ENCODE measurements at places on chromosomes 4 and X.

DNA sequence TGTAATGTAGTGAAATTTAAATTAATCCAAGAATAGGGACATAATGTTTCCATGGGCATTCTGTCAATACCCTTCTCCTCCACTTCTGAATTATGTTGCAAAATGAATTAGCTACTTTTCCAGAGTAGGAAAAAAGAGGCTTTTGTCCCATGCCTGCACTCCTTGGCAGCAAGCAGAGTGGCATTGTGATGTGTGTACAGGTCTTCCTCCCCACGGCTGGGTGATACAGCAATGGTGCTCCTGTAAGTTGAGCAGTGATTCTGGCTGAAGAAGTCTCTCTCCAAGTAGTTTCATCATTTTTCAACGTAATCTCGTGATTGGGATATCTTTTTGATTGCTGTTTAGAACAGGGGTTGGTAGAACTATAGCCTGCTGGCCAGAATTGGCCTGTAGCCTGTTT is 59.9 kb downstream of the KIT start:
- DNase-seq, result no peak

DNA sequence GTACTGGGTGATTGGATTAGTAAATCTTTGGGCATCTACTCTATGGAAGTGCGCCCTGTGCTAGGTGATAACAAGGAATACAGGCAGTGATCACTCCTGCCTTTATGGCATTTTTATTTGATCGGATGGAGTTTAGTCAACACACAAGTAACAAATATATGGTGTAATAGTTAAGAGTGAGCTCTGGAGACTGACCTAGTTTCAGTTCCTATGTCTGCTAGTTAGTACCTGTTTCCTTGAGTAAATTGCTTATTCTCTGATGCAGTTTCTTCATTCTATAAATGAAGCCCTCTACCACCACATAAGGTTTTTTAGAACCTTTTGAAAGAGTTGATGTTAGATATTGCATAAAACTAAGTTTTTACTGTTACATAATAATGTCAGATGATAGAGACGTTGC is 134.6 kb downstream of the KDM6A start:
- DNase-seq, result no peak

DNA sequence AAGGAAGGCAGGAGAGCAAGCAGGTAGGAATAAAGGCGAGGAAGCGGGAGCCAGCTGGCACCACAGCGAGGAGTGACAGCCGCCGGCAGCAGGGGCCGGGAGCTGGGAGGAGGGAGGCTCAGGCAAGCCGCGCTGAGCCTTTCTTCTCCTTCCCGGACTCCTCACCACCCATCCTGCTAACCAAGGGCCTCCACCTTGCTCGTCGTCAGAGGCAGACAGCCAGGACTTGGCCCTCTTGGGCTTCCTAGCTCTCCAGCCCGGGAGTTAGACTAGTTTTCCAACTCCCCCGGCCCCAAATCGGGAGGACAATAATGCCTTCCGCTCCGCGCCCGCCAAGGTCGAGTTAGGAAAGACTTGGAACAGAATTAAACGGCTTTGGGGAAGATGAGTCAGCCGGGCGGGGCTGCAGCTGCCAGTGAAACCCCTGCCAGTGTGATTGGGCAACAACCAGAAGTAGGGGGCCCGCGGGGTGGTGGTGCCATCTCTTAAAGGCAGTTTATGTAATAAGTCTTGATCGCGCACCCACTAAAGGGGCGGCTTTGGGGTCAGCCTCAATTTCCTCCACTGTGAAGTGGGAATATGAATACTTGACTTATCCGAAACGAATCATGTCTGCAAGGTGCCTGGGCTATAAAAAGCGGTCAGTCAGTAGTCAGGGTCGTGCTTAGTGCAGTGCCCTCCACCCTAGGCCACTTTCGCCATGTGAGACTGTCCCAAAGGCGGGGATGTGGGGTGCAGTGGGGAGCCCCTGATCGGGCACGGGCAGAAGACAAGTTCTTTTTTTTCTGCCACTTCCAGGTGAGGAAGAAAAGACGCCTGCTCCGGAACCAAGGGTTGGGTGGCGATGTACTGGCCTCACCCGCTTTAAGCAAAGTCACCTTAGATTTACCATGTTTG is 6.7 kb upstream of the HSD17B10 start:
- DNase-seq, result no peak

DNA sequence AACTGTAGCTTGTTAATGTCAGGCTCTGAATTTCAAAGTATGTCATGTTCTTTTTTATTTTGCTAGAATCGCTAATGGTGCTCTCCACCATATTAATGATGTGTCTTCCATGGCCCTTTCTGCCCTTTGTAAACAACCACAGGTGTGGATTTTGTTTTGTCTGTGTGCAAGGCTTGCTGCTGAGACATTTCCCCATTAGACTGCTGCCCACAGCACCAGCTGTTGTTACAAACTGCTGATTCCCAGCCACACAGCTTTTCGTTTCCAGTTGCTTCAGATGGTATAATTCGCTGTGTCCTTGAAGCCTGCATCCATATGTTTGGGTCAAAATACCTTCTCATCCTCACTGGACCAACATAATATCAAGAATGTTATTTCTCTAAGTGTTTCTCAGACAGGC is 32.8 kb downstream of the KCNIP4 start:
- no peak for DNase-seq

- DNase-seq, result no peak
Measured at GRCh38 chrX:85569096-85569495, 189.6 kb upstream of the POF1B start.

DNA sequence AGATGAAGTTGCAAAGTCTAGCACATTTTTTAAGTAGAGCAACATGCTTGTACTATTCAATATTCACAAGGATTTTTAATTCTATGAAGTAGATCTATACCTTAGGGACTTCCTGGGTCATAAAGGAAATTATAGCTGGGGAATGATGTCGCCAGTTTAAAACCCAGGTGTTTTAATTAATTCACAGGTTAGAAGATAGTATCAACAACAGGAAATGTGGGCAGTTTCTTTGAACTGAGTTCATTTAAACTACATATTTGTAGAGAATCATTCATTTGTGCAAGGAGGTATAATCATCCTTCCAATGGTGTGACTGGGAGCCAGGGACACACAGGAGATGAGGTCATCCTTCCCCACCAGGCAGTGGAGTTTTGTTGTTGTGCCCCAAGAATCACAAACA is 181.3 kb upstream of the KLF3 start:
- no peak for DNase-seq

GRCh38 chrX:133215017-133215416 is 3.1 kb downstream of the TFDP3 start:
- DNase-seq, result no peak

- DNase-seq, result no peak
Measured at GRCh38 chrX:41665686-41666085, 23.1 kb upstream of the GPR34 start.

DNA sequence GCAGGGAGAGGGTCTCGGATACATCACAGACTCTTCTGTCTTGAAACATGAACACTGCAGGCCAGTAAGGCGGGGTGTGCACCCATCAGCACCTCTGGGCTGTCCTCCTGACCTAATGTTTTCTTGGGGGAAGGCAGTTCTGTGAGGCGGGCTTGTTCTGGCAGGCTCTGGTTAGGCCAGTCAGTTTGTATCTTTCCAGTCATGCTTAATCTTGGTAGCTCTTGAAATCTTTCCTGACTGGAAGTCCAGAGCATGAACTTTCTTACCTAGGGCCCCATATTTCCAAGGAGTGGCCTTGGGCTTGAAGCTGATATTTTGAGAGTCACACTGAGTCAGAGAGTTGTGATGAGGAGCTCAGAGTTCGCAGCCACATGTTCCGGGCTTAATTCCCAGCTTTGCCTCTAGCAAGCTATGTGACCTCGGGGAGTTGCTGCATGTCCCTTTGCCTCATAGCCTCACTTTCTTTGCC is 54.2 kb upstream of the RASSF6 start:
- DNase-seq, result no peak

DNA sequence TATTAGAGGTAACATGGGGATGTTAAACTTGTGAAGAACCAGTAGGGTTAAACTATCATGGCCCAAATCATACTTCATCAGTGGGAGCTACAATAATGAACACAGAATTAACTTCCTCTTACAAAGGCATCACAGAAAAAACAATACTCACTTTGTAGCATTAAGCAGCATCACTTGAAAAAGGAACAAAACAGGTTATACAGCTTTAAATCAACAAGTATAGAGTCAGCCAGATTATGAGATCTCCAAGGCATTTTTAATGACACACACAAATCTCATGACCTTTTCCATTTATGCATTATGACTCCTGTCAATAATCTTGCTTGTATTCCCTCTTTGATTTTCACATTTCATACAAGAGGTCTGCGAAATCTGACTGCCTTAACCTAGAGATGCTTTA is 18.3 kb downstream of the FBXL5 start:
- DNase-seq, result no peak

DNA sequence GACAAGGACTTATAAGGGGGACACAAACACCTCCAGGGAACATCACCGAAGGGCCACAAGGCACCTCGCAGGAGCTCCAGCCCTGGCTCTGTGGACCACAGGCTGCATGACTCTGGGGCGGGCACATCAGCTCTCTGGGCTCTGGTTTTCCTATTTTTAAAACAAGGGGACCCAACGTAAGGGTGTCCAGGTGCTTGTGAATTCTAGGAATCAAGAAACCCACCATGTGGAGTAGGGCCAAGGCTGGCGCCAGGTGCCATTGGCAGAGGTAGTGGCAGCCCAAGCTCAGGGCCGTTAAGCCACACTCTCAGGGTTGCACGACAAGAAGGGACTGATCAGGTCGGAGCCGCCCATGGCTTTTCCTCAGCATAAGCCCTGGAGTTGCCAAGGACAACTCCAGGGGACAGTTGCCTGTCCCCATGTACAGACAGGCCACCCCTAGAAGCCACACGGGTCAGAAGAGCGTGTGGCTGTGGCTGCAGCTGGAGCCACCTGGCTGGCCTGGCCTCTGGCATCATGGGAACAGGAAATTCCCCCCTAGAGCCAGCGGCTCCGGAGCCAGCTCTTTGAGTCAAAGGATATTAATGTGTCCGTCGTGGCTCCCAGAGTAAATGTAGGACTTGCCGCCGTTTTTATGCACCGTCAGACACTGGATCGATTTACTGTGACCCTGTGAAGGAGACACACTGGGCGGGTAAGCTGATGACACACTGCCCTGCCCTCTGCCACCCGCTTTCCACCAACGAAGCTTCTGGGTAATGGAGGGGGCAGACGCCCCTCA is 32.5 kb downstream of the WDR1 start:
- DNase-seq, result no peak

DNA sequence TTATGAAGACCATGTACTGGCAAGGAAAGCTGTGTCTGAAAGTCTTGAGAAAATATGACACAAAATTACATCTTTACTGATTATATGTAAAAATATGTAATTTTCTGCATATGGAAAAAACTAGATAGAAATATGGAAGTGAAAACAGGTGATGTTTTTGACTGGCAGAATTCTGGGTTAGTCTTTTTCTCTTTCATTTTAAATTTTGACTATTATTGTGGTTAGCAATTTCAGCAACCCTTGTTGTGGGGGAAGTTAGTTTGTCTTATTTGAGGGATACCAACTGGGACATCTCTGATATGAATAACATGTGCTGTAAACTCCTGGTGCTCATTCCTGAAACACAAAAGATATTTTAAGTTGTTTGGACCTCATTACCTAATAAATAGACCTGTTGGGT is 49.9 kb upstream of the CPEB2 start:
- no peak for DNase-seq

GRCh38 chr4:5616331-5616950 is 91.9 kb downstream of the EVC2 start:
- DNase-seq, result no peak

DNA sequence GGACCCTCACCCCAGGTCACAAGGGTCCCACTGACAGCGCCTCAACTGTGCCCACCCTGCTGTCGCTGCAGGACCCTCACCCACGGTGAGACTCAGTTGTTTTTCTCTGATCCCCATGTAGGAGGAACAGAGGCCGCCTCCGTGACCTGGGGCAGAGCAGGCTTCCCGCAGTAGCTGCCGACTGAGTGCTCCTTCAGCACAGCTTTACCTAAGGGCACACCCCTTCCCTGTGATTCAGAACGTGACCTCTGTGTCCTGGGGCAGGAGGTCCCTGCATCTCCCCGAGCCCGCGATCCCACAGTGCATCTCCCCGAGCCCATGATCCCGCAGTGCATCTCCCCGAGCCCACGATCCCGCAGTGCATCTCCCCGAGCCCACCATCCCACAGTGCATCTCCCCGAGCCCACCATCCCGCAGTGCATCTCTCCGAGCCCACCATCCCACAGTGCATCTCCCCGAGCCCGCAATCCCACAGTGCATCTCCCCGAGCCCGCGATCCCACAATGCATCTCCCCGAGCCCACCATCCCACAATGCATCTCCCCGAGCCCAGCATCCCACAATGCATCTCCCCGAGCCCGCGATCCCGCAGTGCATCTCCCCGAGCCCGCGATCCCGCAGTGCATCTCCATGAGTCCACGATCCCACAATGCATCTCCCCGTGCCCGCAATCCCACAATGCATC is 23.6 kb downstream of the PPP2R3B start:
- no peak for DNase-seq

DNA sequence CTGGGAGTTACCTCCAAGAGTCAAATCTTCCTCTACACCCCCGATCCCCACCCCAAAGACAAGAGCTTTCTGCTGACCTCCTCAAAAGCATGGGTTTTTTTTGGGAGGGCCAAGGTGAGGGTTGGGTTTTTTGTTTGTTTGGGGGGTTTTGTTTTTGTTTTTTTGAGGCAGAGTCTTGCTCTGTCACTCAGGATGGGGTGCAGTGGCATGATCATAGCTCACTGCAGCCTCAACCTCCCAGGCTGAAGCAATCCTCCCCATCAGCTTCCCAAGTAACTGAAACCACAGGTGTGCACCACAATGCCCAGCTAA is 18.7 kb upstream of the WFS1 start:
- DNase-seq, result no peak

DNA sequence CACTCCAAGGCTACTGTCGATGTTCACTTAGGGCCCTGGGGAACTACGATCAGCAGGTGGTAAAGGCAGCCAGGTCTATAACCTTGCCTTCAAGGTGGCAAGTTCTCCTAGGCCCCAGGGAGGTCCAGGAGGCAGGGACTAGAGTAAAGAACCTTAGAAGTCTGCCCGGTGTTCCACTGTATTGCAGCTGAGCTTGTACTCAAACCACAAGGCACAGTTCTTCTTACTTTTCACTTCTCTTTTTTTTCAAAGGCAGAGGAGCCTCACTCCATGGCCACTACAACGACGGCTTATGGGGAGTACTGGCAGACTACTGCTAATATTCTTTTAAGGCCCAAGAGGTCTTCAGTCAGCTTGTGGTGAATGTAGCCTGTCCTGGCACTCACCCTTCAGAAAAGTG is 78.8 kb upstream of the GPR174 start:
- DNase-seq, result no peak

Data from NCI-H748 treated with DMSO at 0.1 percent for 48 hours (cell line).